Epithelial cell of proximal tubule (primary cell): ENCODE measurements at places on chromosomes 3 and 15. TPM values are rescaled to one million over a fixed set of nuclear protein-coding genes. Genes with fewer than 3 reads are reported as not detected.

- no peak for DNase-seq
Measured at GRCh38 chr3:77271306-77271705, 231.4 kb downstream of the ROBO2 start.

MTHFS gene
- total RNA-seq = 12.5 and 22.9 TPM in 2 replicates

DNA sequence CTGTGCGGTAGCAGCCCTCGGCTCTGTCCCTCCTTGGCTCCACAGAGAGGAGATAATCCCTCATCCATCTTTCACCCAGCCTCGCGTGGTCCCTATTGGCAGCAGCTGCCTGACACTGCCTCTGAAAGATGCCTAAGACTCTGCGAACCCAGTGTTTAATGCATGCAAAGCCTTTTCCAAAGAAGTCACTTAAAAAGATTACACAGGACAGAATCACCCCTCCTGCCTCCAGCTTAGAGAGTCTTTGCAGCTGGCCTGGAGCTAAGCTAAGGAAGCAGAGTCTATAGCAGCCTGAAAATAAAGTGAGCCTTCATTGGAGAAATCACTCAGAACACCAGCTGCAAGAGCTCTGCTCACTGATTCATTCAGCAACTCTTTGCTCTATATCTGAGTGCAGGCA, 247.2 kb downstream of the SHQ1 start:
- DNase-seq = no peak

C3orf20 gene
- not detected in 2 replicates for total RNA-seq

- DNase-seq = no peak
Measured at GRCh38 chr15:87730706-87731105, 525.8 kb downstream of the NTRK3 start.

PGBD4 gene
- total RNA-seq = 0.40 and 0.43 TPM in 2 replicates

DNA sequence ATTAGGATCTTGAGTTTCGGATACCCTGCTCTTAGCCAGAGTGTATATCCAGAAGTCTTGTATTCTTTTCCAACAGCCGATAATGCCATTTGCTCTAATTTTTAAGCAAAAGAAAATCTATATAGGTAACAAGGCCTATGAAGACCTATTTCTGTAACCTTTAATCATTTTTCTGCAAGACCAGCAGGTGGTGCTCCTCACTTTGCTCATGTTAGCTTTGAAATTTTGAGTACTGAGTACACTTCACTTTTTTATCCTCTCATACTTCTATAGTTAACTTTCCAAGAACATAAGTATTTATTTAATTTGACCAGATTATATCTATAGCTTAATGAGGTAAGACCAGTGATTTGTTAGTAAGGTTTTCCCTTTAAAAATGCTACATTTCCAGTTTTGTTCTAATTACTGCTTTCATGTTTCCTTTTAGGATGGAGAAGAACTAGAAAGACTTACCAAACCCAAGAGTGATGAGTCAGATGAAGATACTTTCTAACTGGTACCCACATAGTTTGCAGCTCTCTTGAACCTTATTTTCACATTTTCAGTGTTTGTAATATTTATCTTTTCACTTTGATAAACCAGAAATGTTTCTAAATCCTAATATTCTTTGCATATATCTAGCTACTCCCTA, 20.5 kb downstream of the SLC35A5 start:
- no peak for DNase-seq
